ENCODE measurements at places on chromosomes 7 and 10.

- DNase-seq: no peak
Observed at GRCh38 chr7:151775547-151776443, 101.1 kb downstream of the PRKAG2 start.

DNA sequence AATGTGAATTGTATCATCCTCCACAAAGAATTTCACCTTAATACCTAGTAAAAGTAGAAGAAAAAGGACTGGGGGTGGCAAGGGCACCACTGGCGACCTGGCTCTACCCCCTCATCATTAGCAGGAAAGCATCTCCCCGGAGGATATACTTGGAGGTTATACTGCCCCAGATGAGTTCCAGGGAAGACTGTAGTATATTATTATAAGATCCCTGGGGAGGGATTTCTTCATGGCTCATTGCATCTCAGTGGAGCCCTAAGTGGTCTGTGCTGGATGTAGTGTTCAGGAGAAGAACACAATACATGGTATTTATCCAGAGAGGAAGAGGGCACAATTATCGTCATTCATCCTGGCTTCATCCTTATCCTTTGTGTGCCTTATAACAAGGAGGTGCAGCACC, 14.2 kb upstream of the DYNC1I1 start:
- DNase-seq: peak; percentile 84

DNA sequence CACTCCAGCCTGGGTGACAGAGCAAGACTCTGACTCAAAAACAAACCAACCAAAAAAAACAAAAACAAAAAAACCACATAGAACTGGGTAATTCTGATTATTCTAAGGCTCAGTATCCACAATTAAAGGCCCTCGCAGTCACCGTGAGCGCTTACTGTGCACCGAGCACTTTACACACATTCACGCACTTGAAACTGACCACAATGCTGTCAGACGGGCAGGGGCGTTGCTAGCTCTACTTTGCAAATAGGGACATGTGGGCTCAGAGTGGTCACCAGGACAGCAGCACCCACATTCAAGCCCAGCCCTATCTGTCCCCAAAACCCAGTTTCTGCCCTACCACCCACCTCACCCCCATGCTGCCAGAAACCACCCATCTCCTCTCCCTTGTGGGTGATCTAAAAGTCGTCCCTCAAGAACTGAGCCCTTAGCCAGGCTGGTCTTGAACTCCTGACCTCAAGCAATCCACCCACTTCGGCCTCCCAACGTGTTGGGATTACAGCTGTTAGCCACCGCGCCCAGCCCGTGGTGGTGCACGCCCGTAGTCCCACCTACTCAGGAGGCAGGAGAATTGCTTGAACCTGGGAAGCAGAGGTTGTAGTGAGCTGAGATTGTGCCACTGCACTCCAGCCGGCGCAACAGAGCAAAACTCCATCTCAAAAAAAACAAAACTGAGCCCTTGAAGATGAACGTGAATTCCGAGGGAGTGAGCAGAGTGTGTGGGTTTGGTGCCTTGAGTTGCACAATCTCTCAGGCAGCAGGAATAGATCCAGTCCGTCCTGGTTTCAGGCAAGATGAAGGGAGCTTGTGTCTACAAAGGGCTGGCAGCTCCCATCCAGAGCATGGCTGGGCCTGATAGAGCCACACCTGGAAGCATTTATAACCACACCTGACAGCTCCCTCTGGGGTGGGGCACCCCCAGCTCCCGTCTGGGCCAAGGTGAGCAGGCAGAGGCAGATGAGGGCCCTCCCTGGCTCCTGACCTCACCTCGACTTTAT, 5.4 kb upstream of the HSPB1 start:
- DNase-seq: no peak

- no peak for DNase-seq
Observed at GRCh38 chr10:17432723-17433122, 21.7 kb downstream of the ST8SIA6 start.

DNA sequence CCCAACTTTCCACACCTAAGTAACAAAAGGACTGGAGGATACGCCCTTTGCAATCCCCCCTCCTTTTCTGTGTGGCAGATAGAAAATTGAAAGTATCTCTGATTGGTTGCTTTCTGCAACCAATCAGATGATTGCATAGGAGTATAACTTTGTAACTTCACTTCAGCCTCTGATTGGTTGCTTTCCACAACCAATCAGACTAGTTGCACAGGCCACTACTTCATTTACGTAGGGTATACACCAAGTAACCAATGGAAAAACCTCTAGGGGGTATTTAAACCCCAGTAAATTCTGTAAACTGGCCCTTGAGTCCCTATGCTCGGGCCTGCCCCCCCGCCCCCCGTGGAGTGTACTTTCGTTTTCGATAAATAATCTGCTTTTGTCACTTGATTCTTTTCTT, 1080.4 kb downstream of the CNTNAP2 start:
- DNase-seq: no peak

DNA sequence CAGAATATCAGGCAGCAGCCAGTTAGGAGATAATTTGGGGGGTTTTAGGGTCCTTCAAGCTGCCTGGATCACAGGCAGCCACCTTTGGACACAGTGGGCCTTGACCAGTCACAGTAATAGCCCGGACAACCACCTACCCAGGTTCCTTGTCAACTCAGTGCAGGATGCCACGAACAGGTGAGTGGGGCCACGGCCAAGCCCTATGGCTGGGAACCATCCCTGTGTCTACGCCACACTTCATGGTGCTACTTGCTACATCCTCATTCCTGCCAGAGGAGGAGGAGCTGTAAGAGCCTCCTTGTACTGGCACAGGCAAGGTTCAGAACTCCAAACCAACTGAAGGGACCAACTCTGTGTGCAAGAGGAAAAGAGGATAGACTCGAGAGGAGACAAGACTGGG, 19.9 kb downstream of the ITPRIP start:
- no peak for DNase-seq

- no peak for DNase-seq
Observed at GRCh38 chr7:84102213-84102612, 92.4 kb downstream of the SEMA3A start.

- DNase-seq: peak; percentile 38
Observed at GRCh38 chr10:104146882-104147281, 24.9 kb downstream of the SFR1 start.

DNA sequence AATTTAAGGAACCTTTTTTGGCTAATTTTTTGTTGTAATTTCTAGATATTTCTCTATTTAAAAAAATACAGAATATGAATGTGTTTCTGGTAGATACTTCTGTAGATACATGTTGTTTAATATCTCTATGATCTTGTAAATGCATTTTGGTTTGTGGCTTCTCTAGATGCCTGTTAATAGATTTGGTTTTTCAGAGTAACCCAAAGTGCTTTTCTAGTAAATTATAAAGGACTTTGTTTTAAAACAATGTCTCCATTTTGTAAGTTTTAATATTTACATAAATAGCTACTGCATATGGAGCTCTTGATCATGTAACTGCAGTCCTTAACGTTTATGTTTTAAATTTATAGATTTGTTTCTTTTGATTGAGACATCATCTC, 88.5 kb downstream of the MDFIC start:
- DNase-seq: no peak

GRCh38 chr7:95545007-95545615, 51.2 kb downstream of the PDK4 start:
- DNase-seq: peak; percentile 42

DNA sequence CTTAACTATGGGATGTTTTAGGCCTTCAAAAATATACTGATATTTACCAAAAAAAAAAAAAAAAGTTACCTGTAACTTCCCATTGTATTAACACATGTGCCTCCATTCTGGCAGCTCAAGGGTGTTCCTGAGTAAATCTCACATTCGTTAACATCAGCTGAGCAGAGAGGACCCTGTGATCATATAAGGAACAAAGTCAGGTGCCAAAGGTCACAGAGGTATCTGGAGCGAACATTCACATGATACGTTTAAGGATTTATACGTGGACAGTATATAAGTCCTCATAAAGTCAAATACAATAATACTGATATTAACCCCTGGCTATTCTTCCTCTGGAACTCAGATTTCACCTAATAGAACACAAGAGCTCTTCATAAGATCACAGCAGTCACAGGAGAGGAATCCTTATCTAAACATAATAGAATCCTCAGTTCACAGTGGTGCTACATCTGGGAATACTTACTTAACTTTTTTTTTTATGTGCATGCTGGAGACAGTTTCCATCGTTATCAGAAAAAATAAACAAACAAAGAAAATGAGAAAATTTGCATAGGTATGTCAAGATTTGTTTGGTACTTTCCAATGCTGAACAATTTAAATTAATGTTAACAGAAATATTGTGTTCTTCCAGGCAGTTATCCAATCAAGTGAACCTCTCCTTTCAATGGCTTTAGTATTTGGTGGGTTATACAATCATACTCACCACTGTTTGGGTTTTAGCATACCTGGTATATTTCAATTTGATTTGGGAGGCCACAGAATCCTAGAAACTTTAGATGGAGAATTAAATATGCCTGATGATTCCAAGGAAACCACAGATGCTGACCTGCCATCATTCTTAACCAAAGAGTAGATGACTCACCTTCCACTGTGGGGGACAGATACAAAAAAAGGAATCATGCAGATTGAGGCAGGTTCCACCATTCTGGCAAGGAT, 6.6 kb downstream of the CUBN start:
- DNase-seq: no peak

DNA sequence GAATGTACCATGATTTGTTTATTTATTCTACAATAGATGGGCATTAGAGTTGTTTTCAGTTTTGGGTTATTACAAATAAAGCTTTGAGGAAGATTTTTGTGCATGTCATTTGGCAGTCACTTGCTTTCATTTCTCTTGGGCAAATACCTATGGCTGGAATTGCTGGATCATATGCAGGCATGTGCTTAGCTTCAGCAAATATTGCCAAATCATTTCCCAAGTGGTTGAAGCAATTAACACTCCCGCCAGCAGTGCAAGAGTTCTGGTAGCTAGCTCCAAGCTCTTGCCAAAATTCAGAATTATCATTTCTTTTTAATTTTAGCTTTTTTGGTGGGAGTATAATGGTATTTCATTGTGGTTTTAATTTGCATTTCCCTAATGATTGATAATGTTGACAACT, 32.9 kb upstream of the PCBD1 start:
- DNase-seq: no peak

Data from NCI-H526 (cell line).